Pancreas (tissue), 10 donors: ENCODE measurements at places on chromosomes 16 and 17.

DNA sequence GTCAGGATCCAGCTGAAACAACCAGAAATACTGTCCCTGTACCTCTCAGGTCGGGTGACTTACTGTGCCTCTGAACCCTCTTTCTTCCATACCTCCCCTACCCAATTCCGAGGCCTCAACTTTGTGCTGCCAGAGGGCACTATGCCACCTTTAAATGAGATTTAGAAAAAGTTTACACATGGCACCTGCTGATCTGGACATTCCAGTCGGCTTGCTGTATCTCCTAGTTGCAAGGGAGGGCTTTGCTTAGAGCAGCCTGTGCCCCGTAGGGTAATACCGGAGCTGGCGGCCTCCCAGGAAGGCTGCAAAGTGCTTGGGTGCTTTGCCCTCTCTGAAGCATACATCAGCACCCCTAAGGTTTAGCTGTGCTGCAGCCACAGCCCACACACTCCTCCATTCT lies 306.0 kb upstream of the RBFOX1 start:
- H3K4me1 ChIP-seq = no peaks in the 10 kb centered on the region
- DNase-seq = no peak
- no peaks in the 10 kb centered on the region for H3K36me3 ChIP-seq

DNA sequence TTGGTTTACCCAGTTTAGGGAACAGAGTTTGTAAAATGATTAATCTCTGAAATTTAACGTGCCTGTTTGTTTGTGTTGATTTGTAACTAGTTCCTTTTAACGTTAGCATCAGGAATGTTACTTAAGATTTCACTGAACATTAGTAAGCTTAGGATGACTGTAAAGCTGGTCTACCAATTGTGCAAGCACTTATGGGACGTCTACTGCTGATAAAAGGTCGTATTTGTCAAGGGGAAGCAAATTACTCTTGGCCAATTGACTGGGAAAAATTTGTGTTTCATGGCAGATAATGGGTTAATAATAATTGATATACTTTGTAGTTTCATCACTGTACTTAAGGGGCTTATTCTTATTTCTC lies 11.8 kb downstream of the METTL9 start:
- no peak overlapping the region for H3K27ac ChIP-seq
- H3K36me3 ChIP-seq = no peaks in the 10 kb centered on the region
- DNase-seq = no peak
- peaks cover 14% of the 10 kb centered on the region for H3K4me1 ChIP-seq

DNA sequence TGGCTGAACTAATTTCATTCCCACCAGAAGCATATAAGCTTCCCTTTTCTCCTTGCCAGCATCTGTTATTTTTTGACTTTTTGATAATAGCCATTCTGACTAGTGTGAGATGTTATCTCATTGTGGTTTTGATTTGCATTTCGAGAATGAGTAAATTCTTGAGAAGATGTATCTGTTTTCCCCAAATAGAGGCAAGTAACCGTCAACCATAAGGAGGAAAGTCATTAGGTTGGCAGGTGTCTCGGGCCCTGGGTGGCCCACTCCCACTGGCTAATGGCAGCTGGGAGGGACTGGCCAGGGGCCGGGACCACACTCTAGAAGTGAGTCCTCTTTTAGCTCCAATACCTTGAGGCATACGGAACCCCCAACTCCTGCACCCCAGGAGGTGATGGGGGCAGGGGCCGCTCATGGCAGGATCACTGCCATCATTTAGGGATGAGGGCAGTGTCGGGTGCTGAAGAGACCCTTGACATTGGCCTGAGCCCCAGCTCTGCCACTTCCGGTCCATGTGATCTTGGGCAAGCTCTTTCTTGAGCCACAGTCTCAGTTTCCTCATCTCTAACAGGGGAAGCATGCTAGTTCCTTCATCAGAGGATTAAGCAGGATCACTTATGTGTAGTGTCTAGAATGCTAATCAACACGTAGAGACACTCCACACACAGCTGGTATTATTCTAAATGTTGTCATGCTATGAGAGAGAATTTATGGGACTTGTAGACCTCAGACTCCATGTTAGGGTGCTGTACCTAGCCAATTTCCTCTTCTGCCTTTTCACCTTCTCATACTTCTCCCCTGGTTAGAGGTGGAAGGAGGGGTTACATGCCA lies 44.3 kb downstream of the RGS9 start:
- no peaks in the 10 kb centered on the region for H3K36me3 ChIP-seq
- no peak overlapping the region for H3K4me3 ChIP-seq
- H3K27me3 ChIP-seq = no peaks in the 10 kb centered on the region
- DNase-seq = no peak

DNA sequence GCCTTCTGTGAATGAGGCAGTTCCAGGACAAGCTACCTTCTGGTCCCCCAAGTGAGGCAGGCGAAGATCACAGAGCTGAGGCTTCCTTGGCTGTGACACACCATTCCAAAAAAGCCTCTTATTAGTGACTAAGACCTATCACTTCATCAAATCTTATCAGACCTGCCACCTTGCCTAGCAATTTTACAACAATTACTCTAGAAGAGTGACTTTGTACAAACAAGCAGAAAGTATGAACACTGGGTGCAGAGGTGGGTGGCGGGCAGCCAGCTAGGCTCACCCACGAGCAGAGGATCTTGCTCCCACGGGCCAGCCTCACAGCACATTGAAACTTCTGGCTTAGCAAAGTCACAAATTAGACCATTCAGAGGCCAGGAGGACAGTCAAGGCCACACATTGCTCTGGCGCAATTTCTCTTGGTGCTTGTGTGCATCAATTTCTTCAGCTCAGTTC lies 2.2 kb upstream of the ICAM2 start:
- H3K27ac ChIP-seq = no peak overlapping the region
- H3K4me1 ChIP-seq = peaks cover 14% of the 10 kb centered on the region
- DNase-seq = peak; percentile 50
- H3K36me3 ChIP-seq = no peaks in the 10 kb centered on the region

DNA sequence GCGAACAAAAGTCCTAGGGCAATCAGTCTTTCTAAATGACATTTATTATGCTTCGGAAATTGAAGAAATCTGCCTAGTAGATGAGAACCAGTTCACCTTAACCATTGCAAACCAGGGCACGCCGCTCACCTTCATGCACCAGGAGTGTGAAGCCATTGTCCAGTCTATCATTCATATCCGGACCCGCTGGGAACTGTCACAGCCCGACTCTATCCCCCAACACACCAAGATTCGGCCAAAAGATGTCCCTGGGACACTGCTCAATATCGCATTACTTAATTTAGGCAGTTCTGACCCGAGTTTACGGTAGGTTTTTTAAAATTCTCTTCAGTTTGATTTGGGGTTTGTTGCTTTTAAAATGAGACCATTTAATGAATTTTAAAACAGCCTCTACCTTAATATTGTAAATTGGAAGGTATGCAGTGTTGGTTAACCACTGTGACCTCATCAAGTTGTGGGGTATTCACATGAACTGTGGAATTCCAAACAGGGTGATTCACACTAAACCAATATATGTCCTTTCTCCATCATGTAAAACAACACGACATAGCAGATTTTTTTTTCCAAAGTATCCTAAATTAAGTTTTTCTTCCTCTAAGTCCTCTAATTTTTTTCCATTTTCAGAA lies 6.2 kb upstream of the EVI2A start:
- DNase-seq = no peak
- H3K4me3 ChIP-seq = no peak overlapping the region
- H3K4me1 ChIP-seq = no peaks in the 10 kb centered on the region
- H3K36me3 ChIP-seq = no peaks in the 10 kb centered on the region
- no peaks in the 10 kb centered on the region for H3K27me3 ChIP-seq

DNA sequence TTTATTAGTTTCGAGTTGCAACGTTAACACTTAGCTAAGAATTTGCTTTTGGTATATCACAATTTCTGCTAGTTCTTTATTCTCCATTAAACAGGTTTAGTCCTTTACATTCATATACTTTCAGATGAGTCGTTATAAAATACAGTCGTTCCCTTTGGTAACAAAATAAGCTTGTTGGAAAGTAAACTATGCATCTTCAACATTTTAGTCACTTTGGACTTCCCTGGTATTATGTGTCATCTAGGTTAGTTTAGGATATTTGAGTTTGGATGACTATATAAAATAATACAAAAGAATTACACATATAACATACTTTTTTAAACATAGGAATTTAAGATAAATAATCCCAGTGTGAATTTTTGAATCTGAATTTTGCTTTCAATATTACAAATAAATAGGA lies 351.5 kb downstream of the BCAS3 start:
- no peak overlapping the region for H3K27ac ChIP-seq
- no peak overlapping the region for H3K4me3 ChIP-seq
- H3K27me3 ChIP-seq = no peaks in the 10 kb centered on the region
- no peak for DNase-seq
- no peaks in the 10 kb centered on the region for H3K36me3 ChIP-seq
- H3K4me1 ChIP-seq = no peaks in the 10 kb centered on the region

- no peaks in the 10 kb centered on the region for H3K27me3 ChIP-seq
- H3K27ac ChIP-seq = no peak overlapping the region
- DNase-seq = no peak
- no peak overlapping the region for H3K4me3 ChIP-seq
- no peaks in the 10 kb centered on the region for H3K4me1 ChIP-seq
- H3K36me3 ChIP-seq = no peaks in the 10 kb centered on the region
These were observed 50.9 kb downstream of the CDH11 start for GRCh38 chr16:65070831-65071432.

DNA sequence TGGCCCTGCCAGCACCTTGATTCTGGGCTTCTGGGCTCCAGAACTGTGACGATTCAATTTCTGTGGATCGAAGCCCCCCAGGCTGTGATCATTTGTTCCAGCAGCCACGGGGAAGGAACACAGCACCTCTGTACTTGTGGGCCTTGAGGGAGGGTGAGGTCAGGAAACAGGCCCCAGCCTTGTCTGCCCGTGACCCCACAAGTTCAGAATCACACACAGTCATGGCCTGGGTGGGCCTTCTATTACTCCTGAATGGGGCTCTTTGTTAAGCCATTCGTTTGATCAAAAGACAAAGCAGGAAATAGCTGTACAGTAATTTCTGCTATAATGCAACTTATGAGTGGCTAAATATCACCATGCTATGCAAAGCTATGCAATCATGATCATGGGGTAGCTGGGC lies 10.1 kb downstream of the ST6GALNAC2 start:
- no peak overlapping the region for H3K27ac ChIP-seq
- no peaks in the 10 kb centered on the region for H3K27me3 ChIP-seq
- no peak for DNase-seq
- no peak overlapping the region for H3K4me3 ChIP-seq
- H3K4me1 ChIP-seq = no peaks in the 10 kb centered on the region

- H3K4me1 ChIP-seq = no peaks in the 10 kb centered on the region
- no peak overlapping the region for H3K4me3 ChIP-seq
- H3K27me3 ChIP-seq = no peaks in the 10 kb centered on the region
These were observed 69.2 kb downstream of the SOX9 start for GRCh38 chr17:72189768-72190593.
